ENCODE measurements at places on chromosomes 1 and 21. TPM values are rescaled to one million over a fixed set of nuclear protein-coding genes. Genes with fewer than 3 reads are reported as not detected.

DNA sequence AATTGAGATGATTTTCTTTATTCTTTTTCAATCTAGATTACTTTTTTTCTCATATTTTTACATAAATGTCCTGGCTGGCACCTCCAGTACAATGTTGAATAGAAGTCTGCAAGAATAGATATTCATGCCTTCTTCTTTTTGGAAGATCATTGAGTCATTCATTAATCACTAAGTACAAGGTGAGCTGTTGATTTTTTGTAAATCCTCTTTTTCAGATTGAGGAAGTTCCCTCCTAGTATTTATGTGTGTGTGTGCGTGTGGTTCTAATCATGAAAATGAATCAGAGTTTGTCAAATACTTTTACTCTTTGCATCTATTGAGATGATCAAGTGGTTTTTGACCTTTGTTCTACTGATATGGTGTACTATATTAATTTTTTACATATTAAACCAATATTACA is 859.3 kb downstream of the KCNT2 start:
- H3K27ac ChIP-seq: no peak overlapping the region
- H3K27me3 ChIP-seq: no peaks in the 10 kb centered on the region
- H3K4me1 ChIP-seq: no peaks in the 10 kb centered on the region
- no peaks in the 10 kb centered on the region for H3K36me3 ChIP-seq
- no peak for DNase-seq
- no peak overlapping the region for H3K4me3 ChIP-seq

REG4 gene
- total RNA-seq: not detected

- H3K27ac ChIP-seq: no peak overlapping the region
- H3K36me3 ChIP-seq: peaks cover 16% of the 10 kb centered on the region
- no peaks in the 10 kb centered on the region for H3K4me1 ChIP-seq
- no peak for DNase-seq
- no peaks in the 10 kb centered on the region for H3K27me3 ChIP-seq
- no peak overlapping the region for H3K4me3 ChIP-seq
Measured at GRCh38 chr1:100080331-100080730, 52.4 kb downstream of the SASS6 start.

GRCh38 chr1:186139701-186140100 is 235.4 kb downstream of the TPR start:
- no peak for DNase-seq
- no peak overlapping the region for H3K4me3 ChIP-seq
- H3K27me3 ChIP-seq: no peaks in the 10 kb centered on the region
- no peaks in the 10 kb centered on the region for H3K36me3 ChIP-seq
- H3K4me1 ChIP-seq: no peaks in the 10 kb centered on the region

C8B gene
- not detected for total RNA-seq

GRCh38 chr1:33435096-33435820 is 4.4 kb upstream of the PHC2 start:
- H3K36me3 ChIP-seq: no peaks in the 10 kb centered on the region
- H3K4me3 ChIP-seq: no peak overlapping the region
- H3K4me1 ChIP-seq: peaks cover 4% of the 10 kb centered on the region

DNA sequence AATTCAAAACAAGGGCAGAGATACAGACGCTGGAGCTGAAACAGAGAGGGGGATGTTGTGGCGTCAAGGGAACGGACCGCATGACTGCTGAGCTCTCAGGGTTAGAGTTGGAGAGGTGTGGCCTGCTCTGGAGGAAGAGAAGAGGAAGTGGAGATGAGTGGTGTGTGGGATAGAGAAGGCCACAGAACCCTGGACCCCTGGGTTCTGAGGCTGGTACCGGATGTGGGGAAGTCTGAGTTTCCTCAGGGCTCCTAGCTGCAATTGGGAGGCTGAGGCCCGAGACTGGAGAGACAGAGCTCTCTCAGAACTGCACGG is 1.8 kb downstream of the BCAN start:
- H3K4me3 ChIP-seq: peak overlapping the region; percentile 83
- H3K36me3 ChIP-seq: peaks cover 41% of the 10 kb centered on the region
- H3K27me3 ChIP-seq: peaks cover 14% of the 10 kb centered on the region
- no peak for DNase-seq

- no peak overlapping the region for H3K27ac ChIP-seq
- no peak for DNase-seq
Measured at GRCh38 chr1:58861506-58861905, 77.7 kb upstream of the JUN start.

S100A12 gene
- total RNA-seq: 1.4 TPM

DNA sequence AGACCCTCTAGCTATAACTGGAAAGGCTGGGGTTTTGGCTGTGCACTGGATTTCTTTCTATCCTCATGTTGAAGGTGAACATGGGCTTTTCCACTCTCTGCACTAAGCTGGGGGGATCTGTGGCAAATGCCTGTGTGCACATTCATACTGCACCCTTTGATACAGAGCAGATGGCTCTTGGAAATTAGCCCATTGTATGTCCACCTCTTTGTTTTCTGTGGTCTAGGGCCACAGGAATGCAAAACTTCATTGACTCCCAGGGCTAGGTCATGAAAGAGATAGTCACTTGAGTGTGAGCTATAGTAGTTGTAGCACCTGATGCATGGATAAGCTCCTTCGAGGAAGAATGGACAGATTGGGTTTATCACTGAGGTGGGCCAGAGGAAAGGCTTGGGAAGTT is 5.7 kb upstream of the OR14A16 start:
- H3K27ac ChIP-seq: no peak overlapping the region
- no peaks in the 10 kb centered on the region for H3K4me1 ChIP-seq
- H3K36me3 ChIP-seq: no peaks in the 10 kb centered on the region
- H3K4me3 ChIP-seq: no peak overlapping the region
- no peak for DNase-seq
- no peaks in the 10 kb centered on the region for H3K27me3 ChIP-seq

AMY1C gene
- not detected for total RNA-seq

EFHD2 gene
- 18.7 TPM for total RNA-seq

ACKR1 gene
- 3.5 TPM for total RNA-seq

GRCh38 chr1:160534823-160535605 is 12.0 kb upstream of the SLAMF6 start:
- H3K36me3 ChIP-seq: no peaks in the 10 kb centered on the region
- no peak for DNase-seq
- H3K27me3 ChIP-seq: no peaks in the 10 kb centered on the region
- no peaks in the 10 kb centered on the region for H3K4me1 ChIP-seq
- H3K4me3 ChIP-seq: no peak overlapping the region
- no peak overlapping the region for H3K27ac ChIP-seq
